ENCODE measurements at places on chromosomes 1 and 21.

- DNase-seq, result no peak
These were observed 147.4 kb downstream of the OLFM3 start for GRCh38 chr1:101849356-101849755.

GRCh38 chr1:24551960-24552571 is 3.8 kb upstream of the NCMAP start:
- DNase-seq, result no peak

GRCh38 chr1:191618181-191618580 is 540.1 kb upstream of the RGS18 start:
- no peak for DNase-seq

DNA sequence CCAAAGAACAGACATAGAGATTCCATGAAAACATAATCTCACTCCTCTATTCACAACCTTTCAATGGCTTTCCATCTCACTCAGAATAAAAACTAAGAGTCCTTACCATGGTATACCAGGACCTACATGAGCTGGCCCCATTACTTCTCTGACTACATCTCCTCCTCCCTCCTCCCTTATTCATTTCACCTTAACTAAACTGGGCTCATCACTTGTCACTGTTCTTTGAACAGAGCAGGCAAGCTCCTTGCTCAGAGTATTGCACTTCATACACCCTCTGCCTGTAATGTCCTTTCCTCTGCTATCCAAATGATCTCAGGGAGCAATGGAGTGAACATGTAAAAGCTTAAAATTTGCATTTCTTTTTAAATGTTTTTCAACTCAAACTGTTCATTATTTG is 142.0 kb downstream of the MRPL39 start:
- no peak for DNase-seq

- DNase-seq, result no peak
These were observed 112.5 kb upstream of the KCNK2 start for GRCh38 chr1:214970016-214970415.

GRCh38 chr1:184212649-184213314 is 161.3 kb downstream of the TSEN15 start:
- DNase-seq, result no peak

DNA sequence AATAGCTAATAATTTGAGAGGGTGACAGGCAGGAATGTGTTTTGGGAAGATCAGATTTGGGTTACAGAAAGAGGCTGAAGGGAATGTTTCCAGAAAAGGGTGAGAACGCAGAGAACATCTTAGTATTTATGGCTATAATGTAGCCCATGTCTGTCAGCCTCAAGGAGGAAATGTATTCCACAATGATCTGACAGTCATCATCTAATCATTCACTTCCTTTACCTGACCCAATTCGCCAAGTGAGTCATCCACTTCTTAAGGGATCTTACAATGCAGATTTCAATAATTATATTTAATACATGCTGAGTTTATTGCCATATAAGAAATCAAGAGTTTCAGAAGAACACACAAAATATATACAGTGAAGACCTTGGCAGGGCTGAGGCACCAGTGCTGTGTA is 10.8 kb downstream of the TRIM45 start:
- DNase-seq, result no peak

DNA sequence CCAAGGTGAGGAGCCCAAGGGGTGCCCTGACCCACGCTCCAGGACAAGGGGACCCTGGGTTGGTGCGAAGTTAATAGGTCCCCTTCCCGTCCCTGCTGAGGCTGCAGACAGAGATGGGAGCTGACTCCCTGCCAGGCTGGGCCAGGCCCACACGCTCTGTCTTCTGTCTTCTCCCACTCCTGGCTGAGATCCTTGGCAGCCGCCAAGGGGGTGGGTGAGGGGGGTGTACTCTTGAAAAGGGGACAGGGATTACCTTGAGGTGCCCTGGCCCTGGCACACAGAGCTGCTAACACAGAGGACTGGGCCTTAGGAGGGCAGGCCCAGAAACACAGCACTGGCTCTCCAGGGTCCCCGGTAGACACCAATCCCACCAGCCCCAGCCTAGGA is 11.0 kb upstream of the CTRC start:
- DNase-seq, result no peak

GRCh38 chr1:15036101-15036500 is 117.4 kb upstream of the TMEM51 start:
- DNase-seq, result no peak

DNA sequence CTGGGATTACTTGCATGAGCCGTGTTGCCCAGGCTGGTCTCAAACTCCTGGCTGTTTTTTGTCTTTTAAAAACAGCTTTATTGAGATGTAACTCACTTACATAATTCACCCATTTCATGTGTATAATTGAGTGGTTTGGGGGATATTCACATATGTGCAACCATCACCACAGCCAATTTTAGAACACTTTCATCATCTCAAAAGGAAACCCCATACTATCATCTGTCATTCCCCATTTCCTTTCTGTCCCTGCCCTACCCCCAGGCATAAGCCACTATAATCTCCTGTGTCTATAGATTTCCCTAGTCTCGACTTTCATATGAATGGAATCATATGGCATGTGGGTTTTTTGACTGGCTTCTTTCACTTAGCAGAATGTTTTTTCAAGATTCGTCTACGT is 43.3 kb downstream of the GPR137B start:
- no peak for DNase-seq

GRCh38 chr1:182672487-182672836 is 11.9 kb downstream of the RGS8 start:
- no peak for DNase-seq

- DNase-seq, result no peak
These were observed 161.5 kb downstream of the TBX15 start for GRCh38 chr1:118826669-118827068.

- no peak for DNase-seq
These were observed 72.4 kb downstream of the SEC16B start for GRCh38 chr1:177897281-177897997.

GRCh38 chr1:234893725-234894630 is 234.7 kb downstream of the TOMM20 start:
- DNase-seq, result no peak

GRCh38 chr1:121483234-121483633 is 298.5 kb downstream of the SRGAP2C start:
- no peak for DNase-seq

- DNase-seq, result no peak
These were observed 28.8 kb downstream of the CHODL start for GRCh38 chr21:18273400-18273799.

DNA sequence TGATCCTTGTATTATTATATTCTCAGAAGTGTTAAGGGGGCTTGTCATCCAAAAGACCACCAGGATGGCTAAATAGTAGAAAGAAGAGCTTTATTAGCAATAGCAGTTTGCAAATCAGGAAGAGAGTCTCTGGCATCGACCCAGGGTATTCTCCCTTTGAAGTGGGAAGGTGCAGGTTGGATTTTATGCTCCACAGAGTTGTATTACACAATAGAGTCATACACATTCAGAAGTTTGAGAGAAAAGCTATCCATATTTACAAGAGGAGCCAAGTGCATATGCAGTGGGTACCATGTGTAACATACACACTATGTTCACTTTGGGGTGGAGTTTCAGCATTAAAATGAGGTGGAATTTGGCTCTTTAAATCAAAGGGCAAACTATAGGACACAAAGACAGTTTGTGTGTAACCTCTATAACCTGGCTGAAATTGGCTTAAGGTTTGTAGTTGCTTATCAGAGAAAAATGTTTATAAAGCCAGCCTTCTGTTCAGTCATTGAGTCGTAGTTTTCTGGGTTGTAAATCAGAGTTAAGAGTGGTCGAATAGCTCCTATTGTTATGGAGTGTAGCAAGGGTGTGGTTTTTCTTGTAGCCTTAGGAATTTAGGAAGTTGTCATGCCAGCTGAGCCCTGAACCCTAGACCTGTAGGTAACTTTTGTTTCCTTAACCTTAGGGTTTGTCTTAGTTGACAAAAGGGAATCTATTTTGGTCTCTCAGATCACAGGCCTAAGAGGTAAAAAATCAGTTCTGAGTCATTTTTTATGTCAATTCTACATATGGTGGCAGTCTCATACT is 125.3 kb downstream of the DNM3 start:
- no peak for DNase-seq

GRCh38 chr21:45476582-45476981 is 65.7 kb downstream of the SLC19A1 start:
- DNase-seq, result no peak

GRCh38 chr21:39712976-39713375 is 32.0 kb upstream of the IGSF5 start:
- DNase-seq, result no peak

DNA sequence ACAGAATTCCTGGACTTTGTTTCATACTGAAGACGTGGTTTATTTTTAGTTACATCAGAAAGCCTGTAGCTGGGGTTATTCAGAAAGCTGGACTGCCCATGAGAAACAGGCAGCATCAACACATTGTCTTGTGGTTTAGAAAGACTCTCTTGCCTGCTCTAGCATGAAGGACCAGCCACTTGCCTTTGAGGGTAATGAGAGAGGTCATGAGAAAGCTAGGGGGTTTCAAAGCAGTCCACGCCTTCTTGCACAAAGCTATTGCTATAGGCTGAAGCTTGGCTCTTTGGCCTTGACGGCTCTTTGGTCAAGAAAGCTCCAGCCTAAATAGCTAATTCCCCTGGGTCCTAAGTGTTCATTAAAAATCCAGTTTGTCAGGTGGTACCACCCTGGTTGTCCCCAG is 208.1 kb downstream of the PRDM2 start:
- DNase-seq, result no peak

GRCh38 chr1:92599184-92599583 is 112.5 kb upstream of the GFI1 start:
- no peak for DNase-seq

GRCh38 chr1:201528631-201529252 is 10.2 kb upstream of the NAV1 start:
- DNase-seq, result no peak

GRCh38 chr1:53026254-53026653 is 35.8 kb upstream of the PODN start:
- no peak for DNase-seq

- DNase-seq, result no peak
These were observed 20.2 kb downstream of the SKI start for GRCh38 chr1:2248127-2248826.

DNA sequence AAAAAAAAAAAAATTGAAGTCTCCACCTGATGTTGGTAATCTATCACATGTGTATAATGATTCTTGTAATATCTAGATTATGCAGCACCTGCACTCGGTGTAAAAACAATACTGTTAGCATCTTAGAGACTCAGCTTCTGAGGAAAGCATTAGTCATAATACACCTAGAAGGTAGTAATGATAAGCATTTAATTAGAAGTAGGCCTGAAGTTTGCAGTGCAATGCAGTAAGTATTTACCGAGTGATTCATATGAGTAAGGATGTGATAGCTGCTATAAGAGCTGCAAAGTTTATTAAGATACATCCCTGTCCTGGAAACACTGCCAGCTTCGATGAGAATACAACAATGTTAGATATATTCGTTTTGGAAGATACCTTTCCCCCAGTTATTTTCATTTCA is 196.4 kb downstream of the GREM2 start:
- DNase-seq, result no peak

DNA sequence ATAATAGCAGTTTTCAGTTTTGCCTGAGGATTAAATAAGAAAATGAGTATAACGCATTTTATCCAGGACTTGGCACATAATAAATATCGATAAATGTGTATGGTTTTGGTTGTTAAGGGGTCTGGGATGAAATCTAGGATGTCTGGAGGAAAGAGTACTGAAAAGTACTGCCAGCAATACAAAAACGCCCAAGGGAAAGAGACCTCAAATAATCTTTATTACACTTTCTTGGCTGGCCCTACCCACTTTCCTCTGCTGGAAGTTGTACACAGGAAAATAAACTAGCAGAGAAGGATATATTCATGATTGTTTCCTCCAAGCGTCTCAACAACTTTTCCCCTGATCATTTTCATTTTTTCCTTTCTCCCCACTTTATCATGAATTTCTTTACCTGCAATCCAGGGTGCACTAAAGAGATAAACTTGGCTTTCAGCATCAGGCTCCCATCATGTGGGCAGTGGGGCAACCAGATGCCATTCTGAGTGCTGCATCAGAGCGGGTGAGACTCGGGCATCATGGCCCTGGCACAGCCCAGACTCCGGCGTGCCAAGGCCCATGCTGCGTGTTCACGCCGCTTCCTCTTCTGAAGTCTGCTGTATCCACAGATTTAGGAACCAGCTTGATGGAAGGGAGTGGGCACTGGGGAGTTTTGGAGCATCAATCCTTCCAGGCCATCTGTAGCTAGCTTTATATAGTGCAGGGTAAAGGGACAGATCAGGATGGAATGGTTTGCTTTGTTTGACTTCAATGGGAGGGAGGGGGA is 35.8 kb upstream of the PLXNA2 start:
- DNase-seq, result no peak

- no peak for DNase-seq
These were observed 114.7 kb downstream of the MAP3K21 start for GRCh38 chr1:233442026-233442780.

- DNase-seq, result no peak
These were observed 180.0 kb downstream of the PLPP3 start for GRCh38 chr1:56399326-56399725.

DNA sequence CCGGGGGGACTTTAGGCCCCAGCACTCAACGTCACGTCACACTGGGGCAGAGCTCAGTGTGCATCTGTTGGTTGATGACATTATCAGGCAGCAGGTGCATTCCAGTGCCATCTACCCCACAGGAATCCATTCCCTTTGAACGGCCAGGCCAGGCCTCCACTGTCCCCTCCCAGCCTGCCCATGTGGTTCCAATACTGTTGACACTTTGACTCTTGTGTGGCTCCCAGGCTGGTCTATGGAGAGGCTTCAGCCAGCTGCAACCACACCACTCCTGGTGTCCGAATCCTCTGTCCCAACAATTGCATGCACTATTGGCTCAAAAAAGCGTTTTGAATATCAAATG is 92.0 kb upstream of the SIM2 start:
- no peak for DNase-seq

DNA sequence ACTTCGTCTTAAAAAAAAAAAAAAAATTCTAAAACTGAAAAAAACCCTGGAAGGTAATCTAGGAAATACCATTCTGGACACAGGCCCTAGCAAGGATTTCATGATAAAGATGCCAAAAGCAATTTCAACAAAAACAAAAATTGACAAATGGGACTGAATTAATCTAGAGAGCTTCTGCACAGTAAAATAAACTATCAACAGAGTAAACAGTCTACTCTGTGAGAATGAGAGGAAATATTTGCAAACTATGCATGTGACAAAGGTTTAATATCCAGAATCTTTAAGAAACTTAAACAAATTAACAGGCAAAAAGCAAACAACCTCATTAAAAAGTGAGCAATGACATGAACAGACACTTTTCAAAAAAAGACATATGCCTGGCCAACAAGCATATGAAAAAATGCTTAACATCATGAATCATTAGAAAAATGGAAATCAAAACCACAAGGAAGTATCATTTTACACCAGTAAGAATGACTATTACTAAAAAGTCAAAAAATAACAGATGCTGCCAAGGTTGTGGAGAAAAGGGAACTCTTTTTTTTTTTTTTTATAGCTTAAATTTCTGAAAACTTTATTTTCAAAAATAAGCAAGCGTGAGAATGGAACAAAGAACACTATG is 29.4 kb upstream of the RNPC3 start:
- no peak for DNase-seq

Data from activated effector memory CD4-positive, alpha-beta T cell treated with Interleukin-2 at 50 U/mL for 16 hours (primary cell).